Stimulated activated CD8-positive, alpha-beta memory T cell treated with anti-CD3 and anti-CD28 coated beads, Interleukin-2, amount 100 ng/mL, for 48 hours (primary cell): ENCODE measurements at places on chromosomes 6 and 20.

DNA sequence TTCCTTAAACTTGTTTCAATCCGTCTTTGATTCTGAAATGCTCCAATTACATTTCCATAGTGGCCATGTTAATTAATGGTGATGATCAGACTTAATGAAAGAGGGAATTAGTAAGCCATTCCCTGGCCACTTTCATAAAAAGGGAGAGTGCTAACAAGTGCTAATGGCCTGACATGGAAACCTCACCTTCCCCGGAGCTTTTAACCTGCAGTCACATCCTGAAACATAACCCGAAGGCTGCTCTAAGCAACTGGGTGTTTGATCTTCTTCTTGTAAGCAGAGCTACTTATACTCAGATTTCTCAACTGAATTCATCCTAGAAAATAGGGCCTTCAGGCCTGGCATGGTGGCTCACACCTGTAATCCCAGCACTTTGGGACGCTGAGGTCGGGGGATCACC is 67.1 kb upstream of the ZMYND8 start:
- no peak for DNase-seq

DNA sequence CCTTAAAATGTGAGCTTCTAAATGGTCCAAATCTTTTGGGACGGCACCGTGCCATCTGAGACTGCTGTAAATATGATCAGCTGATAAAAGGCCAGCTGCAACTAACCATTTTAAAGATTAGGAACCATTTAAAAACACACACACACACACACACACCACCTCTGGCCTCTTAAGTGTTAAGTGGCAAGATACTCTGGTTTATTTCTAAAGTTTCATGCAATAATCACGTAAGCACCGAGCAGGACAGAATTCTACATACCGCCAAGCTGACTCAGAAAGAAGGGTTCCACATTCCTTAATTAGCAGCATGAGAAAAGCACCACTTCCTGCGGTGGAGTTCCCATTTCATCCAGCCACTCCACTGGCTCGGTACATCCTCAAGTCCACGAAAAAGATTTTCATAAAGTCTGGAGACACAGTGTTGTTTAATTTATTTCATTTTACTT is 17.8 kb upstream of the ZNF217 start:
- no peak for DNase-seq

DNA sequence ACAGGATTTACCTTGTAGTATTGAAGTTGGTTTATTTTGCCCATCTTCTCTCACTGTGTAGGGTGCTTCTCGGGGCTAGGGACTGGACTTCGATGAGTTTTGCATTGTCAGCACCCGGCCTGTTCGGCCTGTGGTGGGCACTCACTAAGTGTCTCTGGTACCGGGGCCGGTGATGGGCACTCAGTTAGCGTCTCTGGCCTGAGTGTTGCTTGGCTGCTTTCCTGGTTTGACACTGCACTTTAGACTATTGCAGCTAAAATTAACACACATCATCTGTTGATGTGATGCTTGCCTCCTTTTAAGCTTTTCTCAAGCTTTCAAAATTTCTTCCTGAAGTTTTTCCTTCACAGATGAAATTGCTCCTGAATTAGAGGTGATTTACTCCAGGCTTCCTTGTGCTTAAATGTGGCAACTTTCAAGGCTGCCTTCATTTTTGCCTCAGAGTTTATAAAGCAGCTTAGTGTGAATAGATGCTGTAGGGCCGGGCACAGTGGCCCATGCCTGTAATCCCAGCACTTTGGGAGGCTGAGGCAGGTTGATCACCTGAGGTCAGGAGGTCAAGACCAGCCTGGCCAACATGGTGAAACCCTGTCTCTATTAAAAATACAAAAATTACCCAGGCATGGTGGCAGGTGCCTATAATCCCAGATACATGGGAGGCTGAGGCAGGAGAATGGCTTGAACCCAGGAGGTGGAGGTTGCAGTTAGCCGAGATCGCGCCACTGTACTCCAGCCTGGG is 41.7 kb upstream of the TULP4 start:
- no peak for DNase-seq

- no peak for DNase-seq
Measured at GRCh38 chr20:5770987-5771318, 20.8 kb downstream of the SHLD1 start.

- DNase-seq = no peak
Measured at GRCh38 chr6:28725890-28726348, 197.9 kb downstream of the TRIM27 start.
